AG09309 (cell line): ENCODE measurements at places on chromosomes 16 and 17.

- DNase-seq: no peak
These were observed 56.0 kb upstream of the TOB1 start for GRCh38 chr17:50922107-50922506.

DNA sequence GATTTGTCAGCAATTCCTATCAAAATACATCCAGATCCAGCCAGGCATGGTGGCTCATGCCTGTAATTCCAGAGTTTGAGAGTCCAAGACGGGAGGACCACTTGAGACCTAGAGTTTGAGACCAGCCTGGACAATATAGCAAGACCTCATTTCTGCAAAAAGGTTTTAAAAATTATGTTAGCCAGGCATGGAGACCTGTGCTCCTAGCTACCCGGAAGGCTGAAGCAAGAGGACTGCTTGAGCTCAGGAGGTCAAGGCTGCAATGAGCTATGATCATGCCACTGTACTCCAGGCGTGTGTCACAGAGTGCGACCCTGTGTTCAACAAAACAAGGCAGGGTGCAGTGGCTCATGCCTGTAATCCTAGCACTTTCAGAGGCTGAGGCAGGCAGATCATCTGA, 215.2 kb downstream of the CPPED1 start:
- no peak for DNase-seq

DNA sequence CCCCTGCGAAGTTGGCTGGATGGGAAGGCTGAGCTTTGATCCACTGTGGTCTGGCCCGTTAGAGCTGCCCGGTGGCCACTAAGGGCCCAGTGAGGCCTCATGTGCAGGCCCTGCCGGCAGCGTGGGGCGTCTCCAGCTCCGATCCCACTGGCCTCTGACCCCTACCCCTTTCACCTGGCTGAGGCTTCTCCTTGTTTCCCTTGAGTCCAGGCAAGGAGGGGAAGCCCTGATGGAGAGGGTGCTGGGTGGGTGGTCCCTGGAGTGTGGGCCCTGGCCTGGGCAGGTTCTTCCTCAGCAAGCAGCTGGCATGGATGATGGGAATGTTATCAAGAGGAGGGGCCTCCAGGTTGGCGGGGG, 356.8 kb downstream of the SEC14L1 start:
- DNase-seq: no peak

DNA sequence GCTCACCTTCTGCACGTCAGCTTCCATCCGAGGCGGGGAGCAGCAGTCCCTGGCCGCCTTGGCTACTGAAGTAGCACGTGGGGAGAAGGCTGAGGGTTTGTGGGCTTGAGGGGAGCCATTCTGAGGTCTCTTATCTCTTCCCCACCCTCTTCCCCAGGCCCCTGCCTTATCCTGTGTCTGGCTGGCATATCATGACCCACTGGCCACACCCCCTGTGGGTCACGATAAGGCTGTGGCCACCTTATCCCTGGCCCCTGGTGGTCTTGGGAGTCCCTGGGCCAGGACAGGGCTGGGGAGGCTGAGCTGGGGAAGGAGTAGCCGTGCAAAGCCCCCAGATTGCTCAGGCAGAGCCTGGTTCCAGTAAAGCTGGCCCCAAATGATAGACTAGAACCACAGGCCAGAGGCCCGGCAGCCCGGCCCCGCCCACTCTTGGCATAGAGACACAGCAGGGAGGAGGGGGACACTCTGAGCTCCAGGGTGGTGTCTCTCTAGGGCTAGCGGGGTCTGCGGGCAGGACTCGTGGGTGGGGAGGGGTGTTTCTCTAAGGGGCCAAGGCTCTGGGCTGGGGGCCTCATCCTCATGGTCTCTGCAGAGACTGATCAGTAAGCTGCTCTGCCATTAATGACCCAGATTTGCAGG, 7.6 kb downstream of the SPNS2 start:
- DNase-seq: no peak

DNA sequence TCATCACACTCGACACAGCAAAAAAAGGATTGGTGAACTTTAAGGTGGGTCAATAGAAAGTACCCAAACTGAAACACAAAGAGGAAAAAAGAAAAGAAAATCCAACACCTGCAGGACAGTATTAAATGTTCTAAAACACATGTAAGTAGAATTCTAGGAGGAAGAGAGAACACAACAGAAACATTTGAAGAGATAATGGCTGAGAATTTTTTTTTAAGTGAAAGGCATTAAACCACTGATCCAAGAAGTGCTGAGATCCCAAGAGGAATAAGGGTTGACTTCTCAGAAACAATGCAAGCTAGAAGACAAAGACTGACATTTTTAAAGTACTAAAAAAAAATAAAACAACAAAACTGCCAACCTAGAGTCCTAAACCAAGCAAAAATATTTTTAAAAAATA, 31.6 kb downstream of the VPS53 start:
- DNase-seq: no peak

GRCh38 chr17:17090642-17091103, 48.4 kb downstream of the MPRIP start:
- DNase-seq: no peak
